ENCODE measurements at places on chromosomes 4 and X.

DNA sequence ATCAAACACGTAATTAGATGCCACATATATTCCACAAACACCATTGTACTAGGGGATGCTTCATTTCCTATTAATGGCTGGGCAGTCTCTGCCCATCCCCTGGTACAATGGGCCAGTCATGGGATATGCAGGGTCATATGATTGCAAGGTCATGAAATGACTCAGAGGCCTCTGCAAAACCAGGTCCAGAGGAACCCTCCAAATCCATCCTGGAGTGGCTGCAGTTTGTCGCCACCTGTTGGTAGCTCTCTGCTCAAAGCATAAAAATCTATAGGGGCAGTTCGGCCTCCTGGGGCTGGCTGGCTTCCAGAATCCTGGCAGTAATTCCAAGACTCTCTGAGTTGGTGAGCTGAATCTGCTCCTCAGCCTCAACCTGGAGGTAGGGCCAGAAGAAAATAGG, 22.9 kb upstream of the PUDP start:
- DNase-seq = no peak

DNA sequence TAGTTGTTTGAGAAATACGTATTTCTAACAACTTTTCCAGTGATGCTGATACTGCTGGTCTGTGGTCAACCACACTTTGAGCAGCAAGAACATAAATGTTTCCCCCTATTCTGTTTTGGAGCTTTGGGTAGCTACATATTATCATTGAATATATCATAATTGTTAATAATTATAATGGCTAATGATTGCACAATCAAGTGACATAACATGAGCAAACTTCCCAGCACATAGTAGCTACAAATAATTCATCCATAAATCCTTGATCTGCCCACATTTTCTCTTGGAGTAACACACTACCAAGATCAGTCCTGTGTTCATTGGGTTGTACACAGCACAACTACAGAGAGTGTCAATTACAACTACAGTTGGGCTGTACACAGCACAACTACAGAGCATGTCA, 436.3 kb upstream of the MAGEB18 start:
- DNase-seq = no peak

- no peak for DNase-seq
Measured at GRCh38 chrX:139382529-139382928, 148.0 kb upstream of the F9 start.

- no peak for DNase-seq
Measured at GRCh38 chr4:40369437-40370274, 34.5 kb downstream of the CHRNA9 start.

DNA sequence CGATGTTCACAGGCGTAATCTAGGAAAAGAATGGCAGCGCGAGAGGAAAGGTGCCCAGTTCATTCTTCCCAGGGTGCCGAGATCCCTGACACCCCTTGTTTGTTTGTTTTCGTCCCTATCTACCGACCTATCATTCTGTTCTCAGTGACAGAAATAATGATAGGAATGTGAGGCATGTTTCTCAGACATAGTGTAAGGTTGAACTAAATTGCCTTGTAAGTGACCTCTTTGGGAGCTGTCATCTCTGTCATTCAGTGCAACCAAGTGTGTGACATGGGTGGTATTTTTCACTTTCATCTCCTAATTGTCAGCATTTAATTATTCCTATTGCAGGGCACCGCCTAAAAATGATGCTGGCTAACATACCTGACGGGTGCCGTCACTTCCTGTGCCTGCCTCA, 24.4 kb downstream of the CLDN22 start:
- DNase-seq = no peak

DNA sequence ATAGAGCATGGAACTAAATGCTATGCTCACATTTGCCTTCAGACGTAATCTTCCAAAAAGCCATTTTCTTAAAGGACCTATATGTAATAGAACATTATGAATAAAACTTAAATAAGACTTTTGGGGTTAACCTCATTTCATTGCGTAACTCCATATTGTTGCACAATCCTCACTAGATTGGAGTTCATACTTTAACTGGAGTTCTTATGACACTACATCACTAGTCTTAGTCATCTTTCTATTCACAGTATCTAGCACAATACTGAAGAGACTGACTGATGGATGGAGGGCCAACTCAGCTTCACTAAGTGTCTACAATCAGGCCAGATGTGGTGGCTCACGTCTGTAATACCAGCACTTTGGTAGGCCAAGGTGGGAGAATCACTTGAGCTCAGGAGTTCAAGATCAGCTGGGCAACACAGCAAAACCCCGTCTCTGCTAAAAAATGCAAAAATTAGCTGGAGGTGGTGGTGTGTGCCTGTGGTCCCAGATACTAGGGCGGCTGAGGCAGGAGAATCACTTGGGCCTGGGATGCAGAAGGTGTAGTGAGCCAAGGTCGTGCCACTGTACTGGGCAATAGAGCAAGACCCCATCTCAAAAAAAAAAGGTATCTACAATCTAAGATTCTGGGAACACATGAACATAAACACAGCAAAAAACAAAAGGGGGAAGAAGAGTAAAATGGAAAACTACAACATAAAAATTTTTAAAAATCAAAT, 80.8 kb upstream of the MAB21L2 start:
- no peak for DNase-seq

DNA sequence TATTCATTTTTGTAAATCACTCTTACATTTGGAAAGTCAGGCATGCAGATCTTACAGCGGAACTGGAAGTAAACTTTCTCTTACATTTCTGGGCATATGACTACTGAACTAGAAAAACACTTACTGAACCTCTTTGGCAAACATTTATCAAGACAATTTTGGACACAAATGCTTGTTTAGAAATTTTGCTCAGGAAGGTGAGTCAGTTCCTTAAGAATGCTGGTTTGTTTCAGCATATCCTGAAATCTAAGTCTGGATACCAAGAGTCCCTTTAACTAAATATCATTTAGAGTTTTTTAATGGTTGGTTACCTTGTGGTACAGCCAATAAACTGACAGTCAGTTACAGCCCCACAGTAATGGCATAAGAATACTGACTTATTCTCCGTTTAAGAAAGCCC, 15.0 kb downstream of the SHISA3 start:
- no peak for DNase-seq

GRCh38 chrX:46733226-46733625, 25.7 kb downstream of the SLC9A7 start:
- no peak for DNase-seq

DNA sequence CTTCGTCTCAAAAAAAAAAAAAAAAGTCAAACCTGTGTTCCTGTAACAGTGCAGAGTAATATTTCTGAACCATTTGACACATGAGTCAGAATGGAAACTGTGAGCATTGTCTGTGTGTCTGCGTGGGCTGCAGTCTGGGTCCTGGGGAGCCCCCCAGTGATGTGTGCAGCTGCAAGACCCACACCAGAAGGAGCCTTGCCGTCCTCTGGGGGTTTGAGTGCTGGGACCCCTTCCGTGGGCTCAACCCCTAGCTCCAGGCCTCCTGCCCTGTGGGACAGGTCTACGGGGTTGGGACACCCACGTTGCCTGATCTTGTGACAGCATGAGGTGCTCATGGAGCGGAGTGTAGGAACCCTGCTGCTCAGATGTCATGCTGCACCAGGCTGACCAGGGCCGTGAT, 43.7 kb downstream of the DDX3X start:
- DNase-seq = no peak

DNA sequence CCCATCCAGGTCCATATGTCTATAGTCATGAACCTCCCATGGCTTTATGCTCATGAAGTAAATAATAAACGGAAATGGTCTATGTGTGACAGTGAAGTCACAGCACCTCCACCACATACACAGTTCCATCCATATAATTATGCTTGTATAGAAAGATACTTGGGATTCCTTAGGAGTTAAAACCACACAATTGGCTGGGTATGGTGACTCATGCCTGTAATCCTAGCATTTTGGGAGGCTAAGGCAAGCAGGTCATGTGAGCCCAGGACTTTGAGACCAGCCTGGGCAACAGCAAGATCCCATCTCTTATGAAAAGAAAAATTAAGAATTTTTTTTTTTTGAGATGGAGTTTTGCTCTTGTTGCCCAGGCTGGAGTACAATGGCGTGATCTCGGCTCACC, 55.6 kb upstream of the RBM47 start:
- no peak for DNase-seq

- no peak for DNase-seq
Measured at GRCh38 chr4:106329041-106329618, 12.8 kb downstream of the AIMP1 start.

GRCh38 chr4:81454948-81455347, 16.8 kb downstream of the RASGEF1B start:
- no peak for DNase-seq

GRCh38 chr4:2630556-2631273, 94.3 kb downstream of the FAM193A start:
- no peak for DNase-seq

GRCh38 chr4:1208970-1209704, 36.8 kb upstream of the SPON2 start:
- no peak for DNase-seq

DNA sequence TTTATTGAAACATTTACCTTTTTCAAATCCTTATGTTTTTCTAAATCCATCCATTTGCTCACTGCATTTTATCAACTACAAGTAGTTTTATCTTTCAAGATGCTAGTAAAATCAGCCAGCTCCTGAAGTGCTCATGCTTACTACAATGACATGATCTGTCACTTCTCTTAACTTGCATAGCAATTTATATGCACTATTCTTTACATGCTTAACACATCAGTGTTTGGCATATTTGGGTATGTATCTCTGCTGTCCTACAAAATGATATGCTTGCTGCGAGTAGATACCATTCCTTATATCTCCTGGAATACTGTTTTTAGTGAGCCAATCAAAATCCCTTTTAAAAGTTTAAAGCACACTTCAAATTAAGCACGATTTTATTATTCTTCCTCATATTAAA, 2726.8 kb downstream of the PCDH7 start:
- DNase-seq = no peak

- no peak for DNase-seq
Measured at GRCh38 chrX:134174859-134175258, 62.1 kb upstream of the CCDC160 start.

DNA sequence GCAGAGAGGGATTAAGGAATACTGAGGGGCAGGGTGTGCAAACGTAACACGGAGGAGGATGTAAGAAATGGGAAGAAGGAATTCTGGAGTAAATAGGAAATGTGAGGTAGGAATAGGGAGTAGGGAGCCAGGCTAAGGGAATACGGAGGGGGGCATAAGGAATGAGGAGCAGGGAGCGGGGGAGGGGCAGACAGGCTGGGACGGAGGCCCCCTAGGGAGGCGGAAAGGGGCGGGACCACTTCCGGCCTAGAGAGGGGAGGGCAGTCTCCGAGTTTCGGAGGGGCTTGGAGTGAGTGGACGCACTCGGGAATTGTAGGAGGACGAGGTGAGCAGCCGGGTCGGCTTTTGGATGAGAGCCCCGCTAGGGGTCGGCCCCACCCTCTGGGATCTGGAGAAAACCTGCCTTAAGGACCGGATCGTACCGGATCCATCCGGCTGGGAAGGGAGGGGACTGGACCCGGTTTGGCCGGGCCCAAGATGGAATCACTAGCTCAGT, 612 bp downstream of the MAGED2 start:
- peak; percentile 73 for DNase-seq

GRCh38 chr4:61245069-61245714, 45.1 kb downstream of the ADGRL3 start:
- DNase-seq = no peak

DNA sequence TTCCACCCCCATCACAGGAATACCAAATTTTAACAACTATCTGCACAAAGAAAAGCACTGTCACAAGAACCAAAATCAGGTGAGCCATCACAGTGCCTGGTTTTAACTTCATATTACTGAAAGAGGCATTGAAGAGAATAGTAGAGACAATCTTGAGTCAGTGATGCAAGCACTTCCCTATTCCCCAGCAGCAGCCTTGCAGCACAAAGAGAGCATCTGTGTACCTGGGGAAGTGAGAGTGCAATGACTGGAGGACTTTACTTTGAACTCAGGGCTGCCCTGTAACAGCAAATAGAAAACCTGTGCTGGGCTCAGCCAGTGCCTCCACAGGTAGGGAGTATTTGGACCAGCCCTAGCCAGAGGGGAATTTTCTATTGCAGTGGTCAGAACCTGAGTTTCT, 361.8 kb downstream of the TEX13C start:
- DNase-seq = no peak

- no peak for DNase-seq
Measured at GRCh38 chrX:154317391-154317995, 21.9 kb downstream of the TKTL1 start.

GRCh38 chrX:124383354-124383753, 37.0 kb downstream of the SH2D1A start:
- no peak for DNase-seq

DNA sequence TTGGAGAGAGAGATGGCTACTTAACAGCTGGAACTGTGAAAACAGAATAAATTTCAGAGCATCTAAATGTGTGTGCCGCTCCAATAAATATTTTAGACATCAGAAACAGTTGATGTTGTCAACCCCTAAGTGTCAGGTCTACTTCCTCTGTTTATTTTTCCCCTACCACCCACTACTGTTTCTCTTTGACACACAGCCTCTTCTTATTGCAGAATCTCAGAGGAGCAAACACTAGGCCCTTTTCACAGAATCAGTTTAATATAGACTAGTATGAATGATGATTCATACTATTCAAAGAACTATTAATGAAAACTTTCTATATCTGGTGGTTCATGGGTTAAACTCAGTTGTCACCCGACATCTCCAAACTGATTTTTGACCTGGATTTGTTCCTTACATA, 33.9 kb downstream of the NAA11 start:
- DNase-seq = no peak

DNA sequence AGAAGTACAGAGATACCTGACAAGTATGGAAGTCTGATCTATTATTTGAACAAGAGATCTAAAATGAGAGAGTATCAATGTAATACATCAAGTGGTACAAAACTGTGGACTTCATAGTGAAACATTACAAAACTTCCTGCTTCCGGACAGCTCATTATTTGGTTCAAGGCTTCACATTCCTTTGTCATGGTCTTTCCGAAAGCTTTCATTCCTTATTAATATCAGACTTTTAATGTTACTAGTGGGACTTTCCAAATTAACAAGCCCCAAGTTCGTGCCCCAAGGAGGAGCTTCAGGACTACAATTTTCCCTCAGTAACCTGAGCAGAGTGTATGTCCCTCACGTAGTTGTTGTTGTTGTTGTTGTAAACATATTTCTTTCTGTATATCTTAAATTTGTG, 1.2 kb downstream of the CHIC2 start:
- peak; percentile 20 for DNase-seq

DNA sequence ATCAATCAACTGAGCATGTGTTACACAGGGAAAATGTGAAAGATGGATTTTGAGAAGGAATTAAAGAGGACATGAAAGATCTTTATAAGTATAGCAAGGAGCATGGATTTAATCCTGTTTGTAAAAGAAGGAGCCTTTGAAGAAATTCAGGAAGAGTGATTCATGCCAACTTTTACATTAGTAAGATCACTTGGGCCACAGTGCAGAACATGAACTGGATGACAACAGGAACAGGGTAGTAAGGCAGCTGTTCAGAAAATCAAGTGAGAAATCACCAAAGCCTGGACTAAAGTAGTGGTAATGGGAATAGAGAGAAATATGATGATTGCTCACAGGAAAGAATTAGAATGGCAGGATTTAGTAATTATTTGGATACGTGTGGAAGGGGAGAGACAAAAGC, 265.7 kb upstream of the PCDH7 start:
- DNase-seq = no peak

Measured in right renal pelvis (tissue), 4 donors.